ENCODE measurements at places on chromosomes 1 and 21.

GRCh38 chr1:103056423-103056822 is 51.9 kb downstream of the COL11A1 start:
- no peak for DNase-seq

DNA sequence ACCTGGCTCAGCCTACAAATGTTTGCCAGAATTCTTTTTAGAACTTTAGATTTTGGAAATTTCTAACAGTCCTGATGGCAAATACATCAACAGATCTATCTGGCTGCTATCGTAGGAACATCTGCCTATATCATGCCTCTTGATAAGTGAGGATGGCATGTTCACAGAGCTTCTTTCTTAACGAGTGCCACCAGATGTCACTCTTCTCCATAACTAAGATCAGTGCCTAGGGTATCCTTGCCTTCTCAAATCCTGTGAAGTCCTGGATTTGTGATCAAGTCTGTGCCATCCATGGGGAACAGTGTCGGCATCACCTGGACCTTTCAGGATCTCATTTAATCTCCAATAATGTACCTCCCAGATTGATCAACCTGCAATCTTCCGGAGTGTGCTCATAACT is 36.5 kb upstream of the CD5L start:
- no peak for DNase-seq

DNA sequence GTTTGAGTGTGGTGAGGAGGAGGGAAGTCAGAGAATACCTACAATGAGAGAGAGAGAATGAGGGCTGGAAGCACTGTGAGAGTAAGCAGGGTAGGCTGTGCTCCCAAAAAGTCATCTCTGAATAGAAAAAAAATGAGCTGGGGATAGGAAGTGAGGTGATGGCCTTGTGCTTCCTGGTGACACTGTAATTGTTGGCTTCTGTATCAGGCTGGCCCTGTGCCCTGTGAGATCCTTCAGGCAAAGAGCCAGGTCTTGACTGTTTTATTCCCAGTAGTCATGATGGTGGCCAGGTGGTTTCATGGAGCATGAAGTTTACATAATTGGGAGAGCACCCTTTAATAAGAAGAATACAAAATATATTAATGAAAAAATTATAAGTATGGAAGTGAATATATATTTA is 20.4 kb upstream of the SPATA6 start:
- no peak for DNase-seq

DNA sequence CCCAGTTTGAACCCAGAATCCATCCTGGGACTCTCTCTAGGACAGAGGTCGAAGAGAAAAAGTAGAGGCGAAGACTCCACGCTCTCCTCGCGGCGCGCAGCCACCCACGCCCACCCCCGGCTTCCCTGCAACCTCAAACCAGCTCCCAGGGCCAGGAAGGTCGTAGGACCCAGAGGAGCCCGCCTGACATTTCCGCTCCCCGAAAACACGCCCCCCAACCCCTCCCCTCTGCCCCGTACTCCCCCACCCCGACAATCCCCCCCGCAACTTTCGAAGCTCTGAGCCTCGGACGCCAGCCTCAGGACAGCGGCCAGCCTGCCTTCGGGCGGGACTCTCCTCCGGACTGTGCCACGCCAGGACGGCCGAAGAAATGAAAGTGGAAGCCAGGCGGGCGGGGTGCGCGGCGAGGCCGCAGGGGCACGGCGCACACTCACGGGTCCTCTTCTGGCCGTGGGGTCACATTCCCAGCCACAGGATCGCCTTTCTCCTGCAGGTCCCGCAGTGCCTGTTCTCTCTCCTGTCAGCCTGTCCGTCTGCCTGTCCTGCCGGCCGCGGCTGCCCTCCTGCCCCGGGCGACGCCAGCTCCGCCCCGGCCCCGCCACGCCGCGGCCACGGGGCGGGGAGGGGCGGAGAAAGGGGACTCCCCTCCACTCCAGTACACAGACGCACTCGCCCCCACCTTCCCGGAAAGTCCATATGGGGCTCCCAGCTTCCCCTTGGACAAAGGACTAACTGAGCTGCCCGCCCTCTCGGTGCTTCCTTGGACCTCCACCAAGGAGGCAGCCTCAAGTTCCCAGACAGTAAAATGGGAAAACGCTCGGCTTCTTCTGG is at the start of gene MOB3C:
Gene MOB3C, minus strand, starts transcription at position 535 of the 831 bp plus-strand sequence. CDS start 3,490 bp downstream, outside the sequence.
- peak; percentile 55 for DNase-seq

DNA sequence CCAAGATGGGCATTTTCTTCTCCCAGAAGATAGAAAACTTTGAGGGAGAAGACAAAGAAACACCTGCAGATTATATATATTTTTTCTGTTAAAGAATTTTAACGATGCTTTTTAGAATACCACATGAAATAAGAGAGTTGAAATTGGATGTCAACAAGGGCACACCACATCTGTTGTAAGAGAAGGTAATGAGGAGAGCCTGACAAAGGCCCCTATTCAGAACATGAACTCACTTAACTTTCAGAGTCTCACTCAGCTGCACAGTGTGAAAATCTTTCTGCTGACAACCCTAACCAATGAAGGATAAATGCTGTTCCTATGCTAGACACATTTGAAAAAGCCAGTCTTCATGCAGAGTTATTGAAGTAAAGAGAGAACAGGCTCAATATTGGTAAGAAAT is 7.3 kb downstream of the KRTAP22-2 start:
- DNase-seq, result no peak

DNA sequence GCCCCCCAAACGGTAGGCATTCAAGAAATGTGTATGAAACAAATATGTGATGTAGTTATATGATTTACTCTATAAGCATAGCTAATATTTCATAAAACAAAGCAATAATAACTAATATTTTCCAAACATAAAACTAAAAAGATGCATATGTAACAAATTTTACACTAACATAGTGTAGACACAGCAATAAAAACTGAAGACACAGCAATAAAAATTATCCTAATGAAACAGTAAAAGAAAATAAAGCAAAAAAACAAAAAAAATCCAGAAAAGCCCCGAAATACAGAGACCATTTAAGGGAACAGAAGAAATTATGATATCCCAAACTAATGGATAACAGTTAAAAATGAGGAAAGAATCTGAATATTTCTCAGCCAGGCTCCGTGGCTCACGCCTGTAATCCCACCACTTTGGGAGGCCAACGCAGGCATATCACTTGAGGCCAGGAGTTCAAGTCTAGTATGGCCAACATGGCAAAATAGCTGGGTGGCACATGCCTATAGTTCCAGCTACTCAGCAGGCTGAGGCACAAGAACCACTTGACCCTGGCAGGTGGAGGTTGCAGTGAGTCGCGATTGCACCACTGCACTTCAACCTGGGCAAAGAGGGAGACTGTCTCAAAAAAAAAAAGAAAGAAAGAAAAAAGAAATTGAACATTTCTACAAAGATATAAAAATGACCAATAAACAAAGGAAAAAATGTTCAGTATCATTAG is 38.2 kb upstream of the PSMG1 start:
- DNase-seq, result no peak

- DNase-seq, result peak; percentile 48
Observed at GRCh38 chr1:27342778-27343638, 1.2 kb downstream of the SYTL1 start.

DNA sequence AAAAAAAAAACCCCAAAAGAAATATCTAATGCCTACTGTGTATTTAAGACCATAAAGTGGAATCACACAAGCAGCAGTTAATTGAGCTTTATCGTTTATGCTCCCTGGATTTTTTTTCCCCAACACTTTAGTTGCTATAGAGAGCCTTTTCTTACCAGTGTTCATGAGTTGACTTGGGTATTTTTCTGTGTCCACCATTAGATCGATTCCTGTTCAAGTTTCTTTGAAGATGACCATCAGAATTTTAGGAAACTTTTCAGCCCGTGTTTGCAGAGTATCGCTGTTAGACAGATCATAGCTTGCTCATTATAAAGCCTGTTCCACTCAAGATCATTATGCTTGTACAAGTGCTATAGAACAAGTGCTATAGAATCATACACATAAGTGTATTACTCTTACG is 1.5 kb downstream of the RALGPS2 start:
- DNase-seq, result no peak

DNA sequence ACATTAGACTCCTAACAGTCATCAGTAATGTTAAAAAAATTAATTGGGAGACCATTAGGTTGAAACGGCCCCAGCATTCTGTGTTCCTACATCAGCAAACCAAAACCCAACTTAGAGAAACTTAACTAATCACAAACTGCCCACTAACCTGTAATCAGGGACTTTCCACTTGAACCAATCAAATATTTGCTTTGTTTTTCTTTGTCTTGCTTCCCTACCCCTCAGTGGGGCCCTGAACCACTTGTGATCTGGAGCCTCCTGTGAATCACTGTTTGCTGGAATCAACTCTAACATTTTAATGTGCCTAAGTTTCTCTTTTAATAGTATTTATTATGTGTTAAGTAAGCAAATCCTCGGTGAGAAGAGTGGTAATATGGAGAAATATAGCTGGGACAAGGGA is 64.0 kb downstream of the ABCA4 start:
- no peak for DNase-seq

GRCh38 chr1:207298636-207299398 is 22.7 kb upstream of the CD55 start:
- DNase-seq, result no peak

DNA sequence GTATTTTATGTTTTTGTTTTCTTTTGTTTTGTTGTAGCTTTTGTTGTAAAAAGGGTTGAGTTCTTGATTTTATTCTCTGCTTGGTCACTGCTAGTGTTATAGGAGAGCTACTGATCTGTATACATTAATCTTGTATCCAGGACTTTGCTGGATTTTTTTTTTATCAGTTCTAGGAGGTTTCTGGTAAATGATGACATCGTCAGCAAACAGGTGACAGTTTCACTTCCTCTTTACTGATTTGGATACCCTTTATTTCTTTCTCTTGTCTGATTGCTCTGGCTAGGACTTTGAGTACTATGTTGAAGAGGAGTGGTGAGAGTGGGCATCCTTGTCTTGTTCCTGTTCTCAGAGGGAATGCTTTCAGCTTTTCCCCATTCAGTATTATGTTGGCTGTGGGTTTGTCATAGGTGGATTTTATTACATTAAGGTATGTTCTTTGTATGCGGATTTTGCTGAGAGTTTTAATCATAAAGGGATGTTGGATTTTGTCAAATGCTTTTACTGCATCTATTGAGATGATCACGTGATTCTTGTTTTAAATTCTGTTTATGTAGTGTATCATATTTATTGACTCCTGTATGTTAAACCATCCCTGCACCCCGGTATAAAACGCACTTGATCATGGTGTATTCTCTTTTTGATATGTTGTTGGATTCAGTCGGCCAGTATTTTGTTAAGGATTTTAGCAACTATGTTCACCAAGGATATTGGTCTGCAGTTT is 905.7 kb downstream of the LTN1 start:
- no peak for DNase-seq

GRCh38 chr1:91383456-91383855 is 21.2 kb downstream of the HFM1 start:
- DNase-seq, result no peak

GRCh38 chr1:167899253-167899681 is 14.7 kb downstream of the ADCY10 start:
- no peak for DNase-seq

DNA sequence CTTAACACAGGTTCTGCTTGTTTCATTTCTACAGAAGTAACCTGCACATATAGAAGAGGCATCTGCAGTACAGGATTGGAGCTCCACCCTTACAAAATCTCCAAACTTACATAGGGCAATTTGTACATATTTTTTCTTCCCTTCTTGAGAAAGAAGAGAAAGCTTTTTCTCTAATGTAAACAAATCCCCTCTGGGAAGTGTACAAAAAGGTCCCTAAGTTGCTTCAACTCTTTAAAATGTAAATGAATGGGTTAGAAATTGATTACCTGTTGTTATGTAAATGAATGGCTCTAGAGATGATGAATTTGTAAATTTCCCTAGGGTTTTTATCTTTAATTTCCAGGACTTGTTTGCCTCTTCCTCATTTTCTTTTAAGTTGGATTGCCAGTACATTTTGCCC is 1183.7 kb downstream of the MRPL39 start:
- no peak for DNase-seq

DNA sequence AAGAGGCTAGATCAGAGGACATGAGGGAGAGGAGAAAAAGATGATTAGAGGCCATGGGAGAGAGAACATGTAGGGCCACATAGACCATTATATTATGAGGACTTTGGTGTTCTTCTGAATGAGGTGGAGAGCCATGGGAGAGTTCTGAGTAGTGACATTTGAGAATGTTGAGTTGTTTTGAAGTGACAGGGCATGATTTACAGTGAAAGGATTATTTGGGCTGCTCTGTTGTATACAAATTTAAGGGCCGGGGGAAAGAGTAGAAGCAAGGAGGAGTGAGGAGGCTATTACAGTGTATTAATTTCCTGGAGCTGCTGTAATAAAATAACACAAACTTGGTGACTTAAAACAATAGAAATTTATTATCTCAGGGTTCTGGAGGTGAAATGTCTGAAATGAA is 102.5 kb upstream of the RGS4 start:
- no peak for DNase-seq

DNA sequence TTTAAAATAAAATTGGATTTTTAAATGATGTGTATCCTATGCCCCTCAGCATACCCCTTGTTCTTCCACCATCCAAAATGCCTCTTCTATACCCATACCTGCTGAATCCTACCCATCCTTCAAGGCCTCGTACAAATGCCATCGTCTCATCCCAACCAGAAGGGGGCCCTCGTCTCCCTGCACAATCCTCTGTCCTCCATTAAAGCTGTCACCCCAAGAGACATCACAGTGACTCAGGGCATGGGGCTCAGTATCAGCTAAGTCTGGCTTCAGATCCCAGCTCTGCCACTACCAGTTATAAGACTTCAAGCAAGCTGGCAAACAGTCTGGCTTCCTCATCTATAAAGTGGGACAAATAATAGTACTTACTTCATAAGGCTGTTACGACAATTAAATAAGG is 23.8 kb downstream of the IGFN1 start:
- DNase-seq, result no peak

- no peak for DNase-seq
Observed at GRCh38 chr1:181809991-181810545, 251.4 kb downstream of the ZNF648 start.

DNA sequence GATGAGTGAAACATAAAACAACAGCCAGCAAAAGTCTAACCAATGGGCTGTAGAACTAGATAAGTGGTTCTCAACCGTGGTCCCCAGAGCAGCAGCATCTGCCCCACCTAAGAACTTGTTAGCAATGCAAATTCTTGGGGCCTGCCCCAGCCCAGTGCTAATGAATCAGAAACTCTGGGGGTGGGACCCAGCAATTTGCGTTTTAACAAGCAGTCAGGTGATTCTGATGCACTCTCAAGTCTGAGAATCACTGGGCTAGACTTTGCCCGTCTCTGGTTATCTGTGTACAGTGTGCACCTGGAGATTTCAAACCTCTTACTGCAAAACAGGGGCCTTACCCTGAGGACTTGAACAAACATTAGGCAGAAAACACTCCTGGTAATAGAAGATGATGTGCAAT is 66.5 kb downstream of the PLXNA2 start:
- no peak for DNase-seq

Data from effector CD8-positive, alpha-beta T cell (primary cell).